KBM-7 (cell line): ENCODE measurements at places on chromosomes 7 and 10.
A peak's percentile ranks its signal among the peaks of the same experiment; 100 is the strongest.

- DNase-seq: no peak
Measured at GRCh38 chr10:33559105-33559504, 224.6 kb upstream of the NRP1 start.

DNA sequence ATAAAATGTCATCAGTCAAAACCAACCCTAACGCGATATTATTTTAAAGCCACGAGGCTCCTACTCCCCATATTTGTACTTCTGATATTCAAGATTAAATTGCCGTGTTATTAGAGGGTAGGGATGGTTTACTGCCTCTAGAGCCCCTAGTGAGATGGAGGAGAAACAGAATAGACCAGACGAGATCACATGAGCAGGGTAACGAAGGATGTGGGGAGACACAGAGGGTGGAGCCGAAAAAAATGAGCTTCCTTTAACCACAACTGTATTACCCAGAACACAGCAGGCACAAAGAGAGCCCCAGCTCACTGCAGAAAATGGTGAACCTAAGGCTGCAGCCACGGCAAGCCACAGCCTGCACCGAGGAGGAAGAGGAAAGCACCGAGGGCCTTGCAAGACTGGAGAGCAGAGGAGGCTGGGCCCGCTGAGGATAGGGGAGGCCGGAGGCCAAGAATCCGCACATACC lies 14.3 kb downstream of the ZC3HAV1 start:
- DNase-seq: peak; percentile 97

- DNase-seq: no peak
Measured at GRCh38 chr7:31958226-31958625, 112.0 kb downstream of the PDE1C start.

GRCh38 chr7:7201578-7202374 lies 19.4 kb downstream of the C1GALT1 start:
- peak; percentile 47 for DNase-seq

DNA sequence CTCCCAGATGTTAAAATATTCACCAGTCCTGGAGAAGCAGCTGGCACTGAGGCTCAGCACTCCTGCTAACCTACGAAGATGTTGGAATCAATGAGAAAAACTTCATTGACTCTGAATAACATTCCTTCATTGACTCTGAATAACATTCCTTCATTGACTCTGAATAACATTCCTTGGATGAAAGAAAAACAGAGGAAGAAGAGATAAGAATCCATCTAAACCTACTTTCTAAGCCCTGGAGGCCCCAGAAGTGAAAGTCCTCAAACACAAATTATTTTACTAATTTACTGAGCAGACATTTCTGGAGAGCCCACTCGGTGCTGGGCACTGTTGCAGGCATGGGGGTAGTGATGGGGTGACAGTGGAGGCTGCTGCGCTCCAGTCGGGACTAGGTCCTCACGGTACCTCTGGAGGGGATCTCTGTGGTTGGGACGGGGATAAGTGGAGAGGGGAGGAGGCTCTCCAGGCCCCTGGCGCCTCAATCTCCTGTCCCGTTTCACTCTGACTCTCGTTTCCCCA lies 254.1 kb downstream of the WDR37 start:
- DNase-seq: no peak

DNA sequence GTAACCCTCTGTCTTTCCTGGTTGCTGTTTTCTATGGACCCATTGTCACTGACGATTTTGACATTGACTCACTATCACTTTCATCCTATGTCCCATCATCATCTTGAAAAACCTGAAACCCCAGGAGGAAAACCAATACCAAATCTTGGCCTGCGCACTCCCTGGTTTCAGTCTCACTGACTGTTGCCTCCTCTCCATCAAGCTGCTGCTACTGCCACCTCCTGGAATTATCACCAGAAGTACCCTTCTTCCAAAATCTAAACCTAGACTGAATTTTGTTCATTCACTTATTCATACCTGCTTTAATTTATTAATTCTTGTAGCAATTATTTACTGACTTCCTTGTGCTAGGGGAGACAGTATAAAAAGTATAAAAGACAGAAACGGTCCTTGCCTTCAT lies 44.5 kb upstream of the ACBD5 start:
- peak; percentile 23 for DNase-seq

DNA sequence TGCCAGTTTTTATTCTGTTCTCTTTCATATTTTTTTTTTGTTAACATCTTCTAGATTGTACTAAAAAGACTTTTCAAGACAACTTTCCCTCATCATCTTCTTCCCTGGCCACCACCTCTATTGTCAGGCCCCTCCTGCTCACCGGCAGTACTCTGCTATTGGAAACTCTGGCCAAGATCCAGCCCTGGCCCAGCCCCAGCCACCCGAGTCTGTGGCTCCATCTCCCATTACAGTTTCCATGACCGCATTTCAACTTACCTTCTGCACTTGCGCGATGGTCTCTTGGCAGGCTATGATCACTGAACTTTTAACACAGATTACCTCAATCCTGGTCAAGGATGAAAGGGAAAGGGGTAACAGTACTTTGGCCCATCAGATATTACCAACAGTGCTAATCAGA lies 137.7 kb upstream of the POM121L12 start:
- DNase-seq: no peak

DNA sequence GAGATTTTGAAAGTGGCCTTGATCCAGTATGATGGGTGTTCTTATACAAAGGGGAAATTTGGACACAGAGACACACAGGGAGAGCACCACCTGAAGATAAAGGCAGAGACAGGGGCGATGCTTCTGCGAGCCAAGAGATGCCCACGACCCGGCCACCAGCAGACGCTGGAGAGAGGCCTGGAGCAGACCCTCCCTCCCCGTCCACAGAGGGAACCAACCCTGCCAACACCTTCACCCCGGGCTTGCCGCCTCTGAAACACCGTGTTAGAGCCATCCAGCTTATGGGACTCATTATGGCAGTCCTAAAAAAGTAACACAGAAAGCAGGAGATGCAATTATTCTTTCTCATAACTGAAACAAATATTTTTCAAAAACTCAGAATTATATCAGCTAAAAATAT lies 303.3 kb upstream of the SHH start:
- DNase-seq: no peak

- no peak for DNase-seq
Measured at GRCh38 chr10:92091965-92092364, 168.4 kb downstream of the BTAF1 start.

- DNase-seq: peak; percentile 23
Measured at GRCh38 chr7:66076462-66077329, 1.1 kb downstream of the ASL start.

DNA sequence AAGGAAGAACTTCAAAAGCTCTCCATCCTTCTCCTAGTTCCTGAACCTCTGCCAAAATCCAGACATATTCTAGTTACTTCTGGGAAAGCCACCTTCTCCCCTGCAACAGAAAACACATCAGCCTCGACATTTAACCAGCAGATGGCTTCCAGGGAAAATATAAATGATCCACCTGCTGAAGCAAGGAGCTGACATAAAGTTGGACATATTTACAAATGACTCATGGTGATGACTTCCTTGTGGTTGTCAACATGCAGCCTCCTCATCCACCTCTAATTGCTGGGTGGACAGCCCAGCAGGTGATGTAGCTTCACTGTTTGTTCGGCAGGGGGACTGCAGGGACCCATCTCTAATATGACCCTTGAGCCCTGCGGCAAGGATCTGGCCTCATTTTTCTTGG lies 266.0 kb downstream of the C7orf25 start:
- DNase-seq: no peak

DNA sequence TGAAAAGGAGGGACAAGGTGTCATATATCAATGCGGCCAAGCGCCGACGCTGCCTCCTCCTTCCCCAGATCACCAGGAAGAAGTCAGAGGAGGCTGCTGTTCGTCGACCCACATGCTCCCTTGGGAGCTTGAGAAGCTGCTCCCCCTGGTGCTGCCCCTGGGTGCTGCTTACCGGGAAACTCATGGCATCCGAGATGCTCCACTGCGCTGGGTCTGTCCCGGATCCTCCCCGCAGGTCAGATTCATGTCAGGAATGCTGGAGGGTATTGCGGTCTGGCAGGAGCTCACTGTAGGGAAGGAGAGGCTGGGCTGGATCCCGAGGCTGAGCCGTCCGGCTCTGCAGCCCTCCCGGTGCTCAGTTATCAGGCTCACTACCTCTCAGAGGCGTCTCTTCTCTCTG lies 123.7 kb upstream of the FAM20C start:
- DNase-seq: no peak
